ENCODE measurements at places on chromosomes 5 and 9.

DNA sequence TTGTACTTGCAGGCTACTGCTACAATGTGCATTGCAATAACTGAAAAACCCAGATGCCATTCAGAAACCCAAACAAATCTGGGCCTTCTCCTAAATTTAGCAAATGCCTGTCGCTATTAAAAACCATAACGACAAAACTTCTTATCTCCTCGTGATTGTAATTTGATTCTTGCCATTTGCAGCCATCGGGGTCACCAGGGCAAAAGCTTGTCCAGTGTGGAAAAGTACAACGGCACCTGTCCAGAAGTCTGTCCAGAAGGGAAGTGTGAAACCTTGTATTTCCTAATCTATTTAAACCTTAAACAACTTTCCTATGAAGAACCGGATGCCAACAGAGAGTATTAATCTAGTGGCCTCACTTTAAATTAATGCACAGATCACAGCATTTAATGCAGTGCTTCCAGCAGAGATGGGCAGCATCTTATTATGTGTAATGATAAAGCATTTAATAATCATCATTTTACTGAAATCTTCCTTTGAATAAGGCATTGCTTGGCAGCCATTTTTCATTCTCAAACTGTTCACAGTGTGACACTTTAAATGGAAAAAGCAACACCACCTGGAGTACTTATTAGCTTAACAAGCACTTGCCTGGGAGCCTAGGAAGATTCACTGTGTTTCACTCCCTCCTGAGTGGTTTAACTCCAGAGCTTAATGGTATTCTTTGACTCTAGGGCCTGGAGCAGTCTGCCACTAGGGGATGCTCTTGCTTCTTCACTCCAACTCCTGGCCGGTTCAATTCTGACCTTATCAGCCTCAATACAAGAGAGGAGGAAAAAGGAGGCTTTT is 4.9 kb upstream of the C7 start:
- DNase-seq, result peak; percentile 59

GRCh38 chr5:134110382-134110781 is 4.1 kb upstream of the TCF7 start:
- DNase-seq, result no peak

- DNase-seq, result no peak
Measured at GRCh38 chr5:58135571-58136335, 324.1 kb downstream of the PLK2 start.

DNA sequence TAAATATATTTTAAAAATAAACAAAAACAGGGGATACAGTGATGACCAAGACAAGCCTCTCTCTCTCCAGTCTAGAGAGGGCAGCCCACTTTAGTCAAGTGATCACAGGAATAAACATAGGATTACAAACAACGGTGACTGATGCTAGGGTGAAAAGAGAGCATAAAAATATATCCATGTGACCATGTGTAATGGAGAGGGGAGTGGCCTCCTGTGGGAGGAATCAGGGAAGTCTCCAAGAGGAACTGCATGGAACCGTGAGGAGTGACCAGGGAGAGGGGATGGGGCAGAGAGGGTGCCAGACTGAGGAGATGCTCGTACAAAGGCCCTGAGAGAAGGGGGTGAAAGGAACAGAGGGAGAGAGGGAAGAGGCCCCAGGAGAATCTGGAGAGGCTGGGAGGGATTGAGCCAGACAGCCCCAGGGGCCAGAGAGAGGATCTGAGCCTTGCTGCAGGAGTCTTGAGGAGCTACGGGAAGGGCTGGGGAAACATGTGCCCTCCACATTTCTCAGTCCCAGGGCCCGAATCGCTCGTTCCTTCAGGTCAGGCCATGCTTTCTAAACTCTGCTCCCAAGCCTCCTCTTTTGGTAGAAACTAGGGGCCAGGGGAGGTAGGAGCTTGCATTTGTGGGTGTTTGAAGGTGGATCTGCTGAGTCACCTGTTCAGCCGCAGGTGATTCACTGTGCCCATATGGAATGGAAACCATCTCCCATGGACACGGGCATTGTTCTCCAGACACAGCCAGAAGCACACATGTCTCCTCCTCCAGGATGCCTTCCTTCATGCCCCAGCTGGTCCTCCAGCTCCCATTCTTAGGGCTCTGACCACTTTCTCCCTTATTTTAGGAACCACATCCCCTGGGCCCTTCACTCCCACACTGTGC is 63.8 kb downstream of the PAX5 start:
- no peak for DNase-seq

DNA sequence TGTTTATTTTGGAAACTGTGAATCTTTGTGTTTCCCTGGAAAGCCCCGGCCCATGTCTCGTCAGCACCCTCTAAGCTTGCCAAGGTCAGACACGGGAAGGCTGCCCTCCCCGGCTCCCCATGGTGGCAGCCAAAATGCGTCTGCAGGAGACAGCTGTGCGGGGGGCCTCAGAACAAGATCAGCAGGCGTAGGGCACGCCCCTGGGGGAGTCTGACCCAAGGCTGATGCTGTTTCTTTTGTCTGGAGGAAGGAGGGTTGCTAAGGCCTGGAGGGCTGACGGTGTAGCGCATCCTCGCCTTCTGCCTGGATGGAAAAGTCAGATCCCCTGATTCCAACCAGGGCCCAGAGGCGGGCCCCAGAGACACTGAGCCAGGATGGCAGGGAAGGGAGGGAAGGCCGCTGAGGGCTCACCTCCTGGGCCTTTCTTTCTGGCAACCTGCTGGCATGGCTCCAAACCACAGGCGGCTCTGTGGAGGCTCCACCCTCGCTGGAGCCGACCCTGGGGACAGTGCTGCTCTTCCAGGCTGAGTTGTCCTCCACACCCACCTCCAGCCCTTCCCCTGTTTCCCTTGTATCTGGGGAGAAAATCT is 57.2 kb downstream of the OLFM1 start:
- no peak for DNase-seq

- DNase-seq, result no peak
Measured at GRCh38 chr9:11319538-11319937, 706.7 kb upstream of the PTPRD start.

GRCh38 chr5:31235381-31235780 is 41.9 kb downstream of the CDH6 start:
- DNase-seq, result no peak

DNA sequence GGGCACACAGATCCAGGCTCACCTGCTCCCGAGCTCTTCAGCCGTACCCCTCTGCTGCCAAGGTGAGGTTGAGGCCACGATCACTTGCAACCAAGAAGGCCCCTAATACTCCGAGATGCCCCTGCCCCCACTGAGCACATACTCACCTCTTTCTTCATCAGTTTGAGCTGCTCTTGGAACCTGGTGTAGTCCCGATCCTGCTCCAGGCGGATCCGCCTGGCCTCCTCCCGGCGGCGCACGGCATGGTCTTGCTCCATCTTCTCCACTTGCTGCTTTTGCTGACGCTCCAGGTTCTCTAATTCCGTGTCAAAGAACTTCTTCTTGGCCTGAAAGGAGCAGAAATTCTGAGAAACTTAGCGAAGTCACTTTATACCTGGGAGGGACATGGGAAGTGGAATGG is 75.7 kb upstream of the FBXW11 start:
- DNase-seq, result no peak

GRCh38 chr5:170761708-170762066 is 21.8 kb upstream of the GABRP start:
- no peak for DNase-seq

GRCh38 chr9:129415942-129416651 is 204.8 kb downstream of the C9orf50 start:
- DNase-seq, result no peak

GRCh38 chr9:92664394-92665152 is 5.4 kb downstream of the IPPK start:
- DNase-seq, result no peak

DNA sequence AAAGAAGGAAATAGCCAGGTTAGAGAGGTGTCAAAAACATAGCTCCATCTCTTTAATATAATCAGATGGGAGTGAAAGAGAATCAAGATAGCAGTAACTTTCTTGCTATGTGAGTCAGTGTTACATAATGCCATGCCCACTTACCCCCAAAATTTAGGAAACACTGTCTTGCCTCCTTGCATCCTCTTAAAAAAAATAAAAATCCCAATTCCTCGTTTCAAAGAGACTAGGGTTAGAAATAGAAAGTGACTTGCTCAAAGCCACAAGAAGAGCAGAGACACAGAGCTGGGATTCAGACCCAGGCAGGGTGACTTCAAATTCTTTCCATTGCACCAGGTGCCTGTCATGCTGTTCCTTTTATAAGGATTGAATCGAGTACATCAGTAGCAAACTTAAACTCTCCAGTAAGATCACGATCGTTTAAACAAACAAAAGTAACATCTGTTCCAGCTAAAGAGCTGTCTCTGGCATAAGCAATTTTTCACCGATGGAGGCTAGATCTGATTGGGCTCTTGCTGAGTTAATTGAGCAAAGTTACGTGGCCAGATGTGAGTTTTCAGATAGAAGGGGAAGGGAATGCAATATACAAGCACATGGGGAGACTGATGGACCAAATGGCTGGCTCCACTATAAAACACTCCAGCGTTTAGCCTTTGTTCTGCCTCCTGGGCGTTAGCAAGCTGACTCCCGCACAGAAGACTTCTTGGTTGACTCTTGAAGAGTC is 176.9 kb downstream of the PALM2AKAP2 start:
- DNase-seq, result no peak

DNA sequence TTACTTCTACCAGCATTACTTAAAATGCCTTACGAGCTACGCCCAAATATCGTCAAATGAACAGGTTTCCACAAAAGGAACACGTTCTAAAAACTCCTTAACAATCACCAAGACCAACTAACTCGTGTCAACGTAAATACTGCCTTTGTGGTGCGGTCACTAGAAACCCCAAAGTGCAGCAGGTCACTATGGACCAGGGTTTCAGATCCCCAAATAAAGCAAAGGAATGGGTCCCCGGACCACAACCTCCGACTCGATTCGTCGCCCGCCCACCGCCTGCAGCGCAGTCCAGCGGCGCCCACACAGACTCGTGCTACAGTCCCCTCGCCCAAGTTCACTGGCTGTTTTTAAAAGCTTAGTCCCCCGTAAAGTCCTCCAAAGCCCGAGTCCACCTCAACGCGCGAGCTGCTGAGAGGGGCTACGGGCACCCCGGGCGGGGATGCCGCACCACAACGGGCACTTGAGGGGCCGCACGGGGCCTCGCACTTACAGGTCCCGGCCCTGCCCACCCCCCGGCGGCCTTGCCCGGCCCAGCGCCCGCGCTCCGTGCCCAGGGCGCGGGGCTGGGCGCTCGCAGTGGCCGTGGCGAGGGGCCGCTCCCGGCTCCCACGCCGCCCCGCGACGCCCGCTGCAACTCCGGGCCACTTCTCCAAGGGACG is 1.1 kb downstream of the NFIB start:
- no peak for DNase-seq

GRCh38 chr9:124428751-124429529 is 13.7 kb upstream of the PSMB7 start:
- DNase-seq, result no peak

DNA sequence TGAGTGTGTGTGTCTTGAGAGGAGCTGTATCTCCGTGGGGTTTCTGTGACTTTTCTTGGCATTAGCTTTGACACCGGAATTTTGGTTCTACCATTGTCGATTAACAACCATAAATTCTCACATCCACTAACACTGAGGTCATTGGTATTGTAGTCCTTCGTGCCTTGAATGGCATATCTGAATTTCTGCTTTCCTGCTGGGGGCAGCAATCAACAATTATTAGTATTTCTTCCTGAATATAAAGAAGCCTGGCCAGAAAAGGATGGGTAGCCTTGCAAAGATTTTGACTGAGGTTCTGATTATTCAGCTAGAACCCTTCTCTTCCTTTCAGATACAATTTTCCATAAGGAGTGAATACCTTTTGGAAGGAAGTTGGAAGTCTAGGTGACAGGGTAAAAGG is 33.5 kb upstream of the SHOC1 start:
- no peak for DNase-seq

GRCh38 chr5:56489272-56489671 is 256.1 kb upstream of the ANKRD55 start:
- DNase-seq, result no peak

DNA sequence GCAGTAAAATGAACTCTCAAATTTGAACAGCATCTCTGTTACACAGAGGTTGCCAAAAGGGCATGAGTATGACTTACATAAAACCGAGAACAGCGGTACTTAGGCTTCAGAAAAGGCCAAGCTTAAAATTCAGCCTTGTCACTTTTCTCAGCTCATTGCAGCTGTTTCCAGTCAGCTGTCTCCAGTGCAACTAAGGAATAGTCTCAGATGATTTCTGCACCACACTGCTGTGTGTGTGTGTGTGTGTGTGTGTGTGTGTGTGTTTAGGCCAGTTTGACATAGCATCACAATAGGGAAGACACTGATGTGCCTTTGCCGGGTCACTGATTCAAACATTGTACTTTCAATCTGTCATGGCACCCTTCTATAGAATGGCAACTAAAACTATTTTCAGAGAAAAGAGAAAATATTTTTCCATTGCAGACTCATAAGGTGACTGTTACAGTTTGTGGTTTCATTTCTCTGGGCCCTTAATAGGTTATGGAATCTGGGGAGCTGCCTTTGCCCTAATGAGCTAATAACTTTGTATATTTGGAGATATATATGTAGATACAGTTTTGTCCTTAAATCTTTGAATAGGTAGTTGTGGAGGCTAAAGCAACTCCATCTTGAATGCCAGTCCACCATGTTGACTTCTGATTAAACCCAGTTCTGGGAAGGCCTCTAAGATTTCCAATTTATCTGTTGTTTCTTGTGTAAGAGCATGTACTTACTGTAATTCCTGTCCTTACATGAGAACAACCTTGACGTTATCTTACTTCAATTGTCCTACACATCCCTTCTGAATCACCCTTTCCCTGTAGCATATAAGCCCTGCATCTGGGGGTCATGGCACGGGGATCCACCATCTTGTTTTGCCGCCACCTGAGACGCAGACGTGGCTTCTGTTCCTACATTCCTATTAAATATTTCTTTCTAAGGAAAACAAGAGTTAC is 4.5 kb downstream of the LSM11 start:
- no peak for DNase-seq

- no peak for DNase-seq
Measured at GRCh38 chr9:132575811-132576210, 6.6 kb upstream of the BARHL1 start.

- DNase-seq, result no peak
Measured at GRCh38 chr9:129513282-129513681, 107.6 kb downstream of the C9orf50 start.

- DNase-seq, result no peak
Measured at GRCh38 chr5:113607361-113607760, 93.9 kb downstream of the YTHDC2 start.

DNA sequence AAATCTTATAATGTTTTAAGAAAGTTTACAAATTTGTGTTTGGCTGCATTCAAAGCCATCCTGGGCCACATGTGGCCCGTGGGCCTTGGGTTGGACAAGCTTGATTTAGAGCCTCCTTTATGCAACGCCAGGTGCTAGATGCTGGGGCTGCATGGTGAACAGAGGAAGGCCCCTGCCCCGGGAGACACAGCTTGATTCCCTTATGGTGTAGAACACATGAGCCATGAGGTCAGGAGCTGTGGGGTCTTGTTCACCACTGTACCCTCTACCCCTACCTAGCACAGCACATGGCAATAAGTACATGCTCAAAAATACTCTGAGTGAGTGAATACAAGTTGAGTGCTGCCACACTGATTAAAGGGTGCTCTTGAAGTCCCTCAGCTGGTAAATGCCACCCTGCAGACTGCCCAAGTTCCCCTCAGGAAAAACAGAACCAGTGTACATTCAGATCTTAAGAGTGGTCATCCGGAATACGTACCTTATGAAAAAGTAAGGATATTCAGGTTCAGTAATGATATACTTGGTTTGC is 71.9 kb downstream of the ARRDC3 start:
- no peak for DNase-seq

- no peak for DNase-seq
Measured at GRCh38 chr5:122102825-122103224, 24.8 kb upstream of the LOX start.

GRCh38 chr5:180844432-180844831 is 16.6 kb downstream of the ZFP62 start:
- no peak for DNase-seq

Data from HCT116 (cell line).